ENCODE measurements at places on chromosomes 4 and X.

- no peak for DNase-seq
These were observed 294.1 kb downstream of the ARHGAP10 start for GRCh38 chr4:148025981-148026380.

GRCh38 chrX:37476571-37477170, 94.8 kb upstream of the LANCL3 start:
- no peak for DNase-seq

- no peak for DNase-seq
These were observed 40.0 kb downstream of the CDS1 start for GRCh38 chr4:84622959-84623358.

- no peak for DNase-seq
These were observed 79.7 kb downstream of the GRIA3 start for GRCh38 chrX:123263747-123264146.

DNA sequence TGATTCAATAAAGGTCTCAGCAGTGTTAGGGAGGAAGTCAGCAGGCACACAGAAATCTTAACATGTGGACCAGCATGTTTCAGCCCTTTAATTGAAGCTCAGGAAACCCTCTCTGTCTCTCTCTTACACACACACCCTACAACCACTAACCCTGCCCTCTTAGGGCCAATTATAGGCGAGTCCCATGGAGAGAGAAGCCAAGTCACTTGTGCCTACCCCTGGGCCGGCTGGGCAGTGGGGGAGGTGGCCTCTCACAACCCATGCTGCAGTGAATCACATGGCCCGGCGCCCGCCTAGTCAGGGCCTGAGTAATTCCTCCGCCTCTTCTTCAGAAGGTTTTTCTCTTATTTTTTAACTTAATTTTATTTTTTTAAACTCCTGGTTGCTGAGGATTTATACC, 3.7 kb downstream of the FGD1 start:
- DNase-seq, result no peak

DNA sequence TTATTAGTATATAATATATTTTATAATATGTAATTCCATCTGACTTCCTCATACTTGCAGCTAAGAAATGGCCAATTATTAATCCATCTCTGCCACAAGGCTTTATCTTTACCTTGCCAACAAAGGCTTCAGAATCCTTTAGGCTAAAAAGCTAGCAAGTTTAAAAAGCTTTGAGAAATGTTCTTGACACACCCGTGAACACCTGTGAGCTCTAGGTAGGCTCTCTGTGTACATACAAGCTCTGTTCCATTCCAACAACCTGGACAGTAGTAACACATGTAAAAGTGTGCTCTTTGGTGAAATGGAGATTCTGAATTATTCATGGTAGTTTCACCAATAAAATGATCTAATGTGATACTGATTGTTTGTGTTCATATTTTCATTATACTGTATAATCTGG, 49.7 kb upstream of the USP9X start:
- DNase-seq, result no peak

GRCh38 chrX:97524340-97524739, 640.6 kb downstream of the RPA4 start:
- DNase-seq, result no peak

DNA sequence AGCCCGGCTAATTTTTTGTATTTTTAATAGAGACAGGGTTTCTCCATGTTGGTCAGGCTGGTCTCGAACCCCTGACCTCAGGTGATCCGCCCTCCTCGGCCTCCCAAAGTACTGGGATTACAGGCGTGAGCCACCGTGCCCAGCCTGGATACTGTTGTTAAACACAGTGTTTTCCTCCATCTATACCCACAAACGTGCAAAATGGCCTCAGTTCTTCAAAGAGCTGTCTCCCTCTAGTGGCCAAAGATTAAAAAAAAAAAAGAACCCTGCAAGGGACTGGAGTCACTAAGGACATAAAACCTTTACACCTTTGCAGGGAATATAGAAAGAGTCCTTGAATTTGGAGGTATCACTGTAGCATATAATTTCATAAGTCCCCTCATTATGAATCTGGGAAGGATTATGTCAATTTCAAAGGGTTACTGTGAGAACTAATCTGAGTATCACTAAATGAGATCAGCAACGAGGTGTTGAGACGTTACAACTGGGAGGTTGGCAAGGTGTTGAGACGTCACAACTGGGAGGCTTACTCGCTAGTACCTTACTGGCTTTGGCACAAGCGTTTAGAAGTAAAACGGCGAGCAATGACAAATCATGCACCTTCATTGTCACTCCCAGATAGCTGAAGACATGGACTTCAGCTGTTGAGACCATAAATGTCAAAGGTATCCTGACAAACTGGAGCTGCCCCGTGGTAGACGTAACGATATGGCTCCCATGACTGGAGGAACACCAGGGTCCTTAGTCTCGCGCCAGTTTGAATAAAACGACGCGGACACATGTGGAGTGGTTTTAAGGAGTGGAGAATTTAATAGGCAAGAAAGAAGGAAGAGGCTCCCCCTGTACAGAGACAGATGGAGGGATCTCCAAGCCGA, 33.4 kb upstream of the ENPP6 start:
- peak; percentile 79 for DNase-seq

GRCh38 chr4:181475359-181475758, 767.8 kb upstream of the TENM3 start:
- DNase-seq, result no peak

DNA sequence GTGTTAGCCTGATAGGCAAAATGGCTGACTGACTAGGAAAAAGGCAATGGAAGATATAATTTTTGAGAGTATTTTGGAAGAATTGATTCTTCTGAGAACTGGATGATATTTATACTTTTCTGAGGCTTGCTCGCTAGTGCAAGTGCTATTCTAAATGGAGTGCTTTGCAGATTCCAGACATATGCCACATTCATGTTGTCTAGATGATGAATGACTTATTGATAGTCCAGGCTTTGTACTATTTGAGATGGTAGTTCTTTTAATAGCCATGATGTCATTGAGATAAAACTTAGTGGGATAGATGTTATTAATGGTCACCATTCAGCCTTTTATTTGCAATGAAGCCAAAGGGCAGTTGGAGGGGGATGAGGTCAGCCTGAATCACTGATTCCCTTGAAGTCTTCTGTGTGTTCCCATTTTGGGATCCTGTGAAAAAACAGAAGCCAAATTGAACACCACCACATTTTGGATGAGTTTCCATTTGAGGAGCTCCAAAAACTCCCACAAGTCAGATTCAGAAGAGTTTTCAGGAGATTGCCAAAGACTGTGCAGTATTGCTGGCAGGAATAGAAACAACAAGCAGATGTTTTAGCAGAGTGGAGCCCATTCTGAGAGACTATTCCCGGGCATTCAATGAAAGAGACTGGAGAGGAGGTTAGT, 184.1 kb downstream of the IL1RAPL2 start:
- no peak for DNase-seq

GRCh38 chrX:15336023-15336413, 695 bp upstream of the PIGA start:
- DNase-seq, result peak; percentile 84

GRCh38 chr4:115484479-115484878, 371.1 kb upstream of the NDST4 start:
- no peak for DNase-seq

- DNase-seq, result no peak
These were observed 16.5 kb upstream of the HPRT1 start for GRCh38 chrX:134443461-134443860.

DNA sequence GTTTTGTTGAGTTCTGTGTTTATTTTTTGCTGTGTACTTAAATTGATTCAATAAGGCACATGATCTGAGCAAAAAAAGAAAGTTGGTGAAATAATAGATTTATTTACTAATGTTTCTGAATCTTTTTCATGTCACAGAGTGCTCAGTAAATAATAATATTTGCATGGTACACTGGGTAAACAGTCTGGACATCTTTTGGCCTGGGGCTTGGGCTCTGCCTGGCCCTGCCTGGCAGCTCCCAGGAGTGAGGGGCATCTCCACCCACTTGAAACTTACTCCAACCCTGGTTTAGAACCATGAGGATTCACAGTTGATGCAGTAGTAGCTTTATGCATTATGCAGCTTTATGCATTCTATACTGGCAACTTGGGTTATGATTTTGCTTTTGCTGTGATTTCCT, 124.2 kb upstream of the SLC4A4 start:
- no peak for DNase-seq

All from suppressor macrophage treated with lipopolysaccharide for 4 hours (primary cell).